ENCODE measurements at places on chromosomes 3 and 15.

DNA sequence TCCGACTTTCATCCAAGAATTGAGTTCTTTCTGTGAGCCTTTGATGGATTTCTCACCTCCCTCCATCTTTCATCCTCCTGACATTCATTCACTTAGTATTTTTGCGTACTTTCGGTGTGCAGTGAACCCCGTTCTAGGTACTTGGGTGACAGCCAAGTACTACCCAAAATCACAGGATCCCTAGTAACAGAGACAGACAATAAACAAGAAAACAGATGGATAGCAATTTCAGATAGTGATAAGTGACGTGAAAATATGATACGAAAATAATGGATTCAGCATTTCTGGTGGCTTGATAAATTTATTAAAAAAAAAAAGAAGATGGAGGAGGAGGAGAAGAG, 264 bp upstream of the CMTM6 start:
- no peak for DNase-seq

GRCh38 chr3:134535186-134535970, 49.5 kb downstream of the CEP63 start:
- DNase-seq: no peak

DNA sequence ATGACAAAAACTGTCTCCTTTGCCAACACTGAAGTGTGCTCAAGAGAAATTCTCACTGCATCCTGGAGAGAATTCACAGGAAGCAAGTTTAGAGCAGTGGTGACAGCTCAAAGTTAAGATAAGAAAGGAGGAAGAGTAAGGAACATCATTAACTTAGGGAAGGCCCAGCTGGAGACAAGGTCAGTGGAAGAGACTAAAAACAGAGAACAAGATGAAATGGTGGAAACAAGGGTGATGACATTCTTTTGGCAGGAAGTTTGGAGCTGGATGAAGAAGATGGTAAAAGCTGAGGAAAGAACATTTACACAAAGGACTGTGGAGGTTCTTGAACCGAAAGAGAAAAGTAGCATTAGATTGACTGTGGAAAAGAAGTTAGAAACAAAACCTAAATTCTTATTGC, 6.7 kb upstream of the SUCLG2 start:
- no peak for DNase-seq

DNA sequence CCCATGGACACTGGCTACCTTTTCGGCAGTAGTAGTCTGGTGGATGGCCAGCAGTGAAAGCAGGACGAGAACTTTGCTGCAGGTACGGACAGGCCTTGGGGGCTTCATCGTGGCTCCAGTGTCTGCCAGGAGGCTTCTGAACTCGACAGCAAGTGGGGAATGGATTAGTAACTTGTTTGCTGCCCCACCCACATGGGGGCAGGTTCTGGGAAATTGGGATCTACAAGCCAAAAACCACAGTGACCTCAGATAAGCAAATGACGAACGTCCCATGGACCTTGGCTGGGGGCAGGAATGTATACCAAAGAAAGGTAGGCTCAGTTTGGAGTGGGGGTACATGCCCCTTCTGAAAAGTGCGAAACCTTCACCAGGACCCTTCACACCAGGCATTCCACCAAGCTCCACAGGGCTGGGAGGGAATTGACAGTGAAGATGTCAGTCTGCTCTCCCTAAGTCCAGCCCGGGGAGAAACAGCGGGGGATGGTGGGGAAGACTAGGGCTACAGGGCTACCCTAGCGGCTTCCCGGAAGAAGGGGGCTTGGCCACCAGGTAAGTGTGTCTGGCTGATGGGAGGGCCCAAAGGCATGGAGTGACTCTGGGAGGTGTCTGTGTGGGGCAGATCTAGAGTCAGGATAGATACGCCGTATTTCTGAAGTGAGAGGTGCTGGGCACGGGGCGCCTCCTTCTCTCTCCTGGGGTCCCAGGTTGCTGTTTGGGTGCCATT, at the start of gene ITIH4:
ITIH4 (minus strand) TSS at position 138 of the 724 bp plus-strand sequence; CDS start at position 108, 30 bp downstream.
- no peak for DNase-seq

- peak; percentile 3 for DNase-seq
Observed at GRCh38 chr3:136678981-136679380, 73.2 kb downstream of the STAG1 start.

DNA sequence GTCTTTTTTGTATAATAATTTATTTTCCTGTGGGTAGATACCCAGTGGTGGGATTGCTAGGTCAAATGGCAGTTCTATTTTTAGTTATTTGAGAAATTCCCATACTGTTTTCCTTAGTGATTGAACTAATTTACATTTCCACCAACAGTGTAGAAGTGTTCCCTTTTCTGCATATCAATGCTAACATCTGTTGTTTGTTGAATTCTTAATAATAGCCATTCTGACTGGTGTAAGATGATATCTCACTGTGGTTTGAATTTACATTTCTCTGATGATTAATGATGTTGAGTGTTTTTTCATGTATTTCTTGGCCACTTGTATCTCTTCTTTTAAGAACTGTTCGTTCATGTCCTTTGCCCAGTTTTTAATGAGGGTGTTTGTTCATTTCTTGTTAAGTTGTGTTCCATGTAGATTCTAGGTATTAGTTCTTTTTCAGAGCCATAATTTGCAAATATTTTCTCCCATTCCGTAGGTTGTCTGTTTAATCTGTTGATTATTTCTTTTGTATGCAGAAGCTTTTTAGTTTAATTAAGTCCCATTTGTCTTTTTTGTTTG, 713.3 kb upstream of the EPHA6 start:
- no peak for DNase-seq

- no peak for DNase-seq
Observed at GRCh38 chr3:194573680-194574437, 59.4 kb downstream of the TMEM44 start.

DNA sequence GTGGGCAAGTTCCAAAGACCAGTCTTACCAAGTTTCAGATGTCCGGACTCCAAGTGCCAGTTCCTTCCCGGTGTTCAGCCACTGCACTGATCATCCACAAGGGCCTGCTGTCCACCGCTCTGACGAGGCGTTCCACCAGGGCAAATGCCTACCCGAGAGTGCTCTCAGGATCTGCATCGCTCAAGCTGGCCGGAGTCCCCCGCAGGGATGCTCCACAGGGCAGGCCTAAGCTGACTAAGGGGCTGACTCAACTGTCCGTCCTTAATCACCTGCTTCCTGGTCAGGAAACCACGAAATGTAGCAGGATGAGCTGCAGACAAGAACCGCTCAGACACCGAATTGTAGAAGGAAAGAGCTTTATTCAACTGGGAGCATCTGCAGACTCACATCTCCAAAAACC, 341.6 kb downstream of the KCNH8 start:
- no peak for DNase-seq

- DNase-seq: no peak
Observed at GRCh38 chr3:170267793-170268192, 45.6 kb downstream of the PRKCI start.

DNA sequence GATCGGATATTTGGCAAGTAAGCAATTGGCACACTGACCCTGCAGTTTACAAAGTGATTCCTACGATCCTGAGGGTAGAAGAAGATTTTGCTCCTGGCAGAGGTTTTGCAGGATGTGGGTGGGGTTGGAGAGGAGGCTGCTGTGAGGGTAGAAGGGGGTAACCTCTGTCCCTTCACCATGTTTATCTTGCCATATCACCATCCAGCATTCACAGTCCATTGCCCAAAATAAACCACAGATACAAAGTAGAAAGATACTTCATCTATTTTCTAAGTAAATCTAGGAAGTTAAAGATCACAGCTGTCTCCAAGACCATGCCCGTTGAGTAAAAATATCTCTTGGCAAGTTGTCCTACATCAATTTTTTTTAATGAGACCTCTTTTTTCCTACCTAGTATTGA, 51.6 kb downstream of the LIPC start:
- no peak for DNase-seq

DNA sequence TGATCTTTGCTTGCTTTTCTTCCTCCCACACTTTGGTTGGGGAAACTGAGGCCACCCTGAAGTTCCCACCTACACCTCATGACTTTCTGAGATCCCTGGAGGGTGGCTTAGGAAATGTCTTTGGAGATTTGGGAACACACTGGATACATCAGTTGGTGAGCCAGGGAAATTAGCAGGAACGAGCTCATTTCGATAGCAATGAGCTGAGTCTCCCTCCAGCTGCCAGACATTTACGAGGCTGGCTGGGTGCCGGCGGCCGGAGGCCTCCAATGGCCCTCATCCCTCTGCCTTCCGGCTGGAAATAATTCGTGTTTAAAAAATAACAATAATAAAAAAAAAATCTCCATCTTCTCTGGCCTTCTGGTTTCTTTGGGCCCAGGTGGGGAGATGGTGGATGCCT, 38.8 kb downstream of the SMAD6 start:
- DNase-seq: no peak

- peak; percentile 25 for DNase-seq
Observed at GRCh38 chr3:24387000-24387399, 107.7 kb downstream of the THRB start.

GRCh38 chr15:56243163-56244037, at the start of gene RFX7:
TSS of gene RFX7 (minus strand) at chr15:56243879. CDS start at chr15:56243285, 594 bp downstream.
- DNase-seq: peak; percentile 33

DNA sequence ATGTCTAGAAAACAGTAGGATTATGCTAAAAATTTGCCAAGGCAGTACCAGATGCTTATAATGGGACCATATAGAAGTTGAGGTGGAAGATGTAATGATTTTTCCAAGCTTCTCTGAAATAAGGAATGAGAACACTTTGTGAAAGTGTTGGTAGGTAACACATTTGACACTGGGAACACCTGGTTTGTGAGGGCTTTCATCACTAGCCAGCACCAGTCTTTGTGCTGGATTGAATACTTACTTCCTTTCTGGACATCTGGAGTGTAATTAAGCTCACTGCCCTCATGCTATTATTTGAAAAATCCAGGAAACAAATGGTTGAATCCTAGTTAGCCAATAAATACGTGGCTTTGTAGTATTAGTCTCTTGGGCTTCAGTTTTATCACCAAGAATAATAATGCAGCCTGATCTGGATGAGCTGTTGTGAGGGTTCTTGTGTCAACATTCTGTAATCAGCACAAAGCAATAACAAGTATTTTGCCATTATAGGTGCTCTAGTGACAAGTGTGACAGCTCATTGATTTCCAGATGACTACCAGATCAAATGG, 12.9 kb downstream of the CCDC80 start:
- no peak for DNase-seq

DNA sequence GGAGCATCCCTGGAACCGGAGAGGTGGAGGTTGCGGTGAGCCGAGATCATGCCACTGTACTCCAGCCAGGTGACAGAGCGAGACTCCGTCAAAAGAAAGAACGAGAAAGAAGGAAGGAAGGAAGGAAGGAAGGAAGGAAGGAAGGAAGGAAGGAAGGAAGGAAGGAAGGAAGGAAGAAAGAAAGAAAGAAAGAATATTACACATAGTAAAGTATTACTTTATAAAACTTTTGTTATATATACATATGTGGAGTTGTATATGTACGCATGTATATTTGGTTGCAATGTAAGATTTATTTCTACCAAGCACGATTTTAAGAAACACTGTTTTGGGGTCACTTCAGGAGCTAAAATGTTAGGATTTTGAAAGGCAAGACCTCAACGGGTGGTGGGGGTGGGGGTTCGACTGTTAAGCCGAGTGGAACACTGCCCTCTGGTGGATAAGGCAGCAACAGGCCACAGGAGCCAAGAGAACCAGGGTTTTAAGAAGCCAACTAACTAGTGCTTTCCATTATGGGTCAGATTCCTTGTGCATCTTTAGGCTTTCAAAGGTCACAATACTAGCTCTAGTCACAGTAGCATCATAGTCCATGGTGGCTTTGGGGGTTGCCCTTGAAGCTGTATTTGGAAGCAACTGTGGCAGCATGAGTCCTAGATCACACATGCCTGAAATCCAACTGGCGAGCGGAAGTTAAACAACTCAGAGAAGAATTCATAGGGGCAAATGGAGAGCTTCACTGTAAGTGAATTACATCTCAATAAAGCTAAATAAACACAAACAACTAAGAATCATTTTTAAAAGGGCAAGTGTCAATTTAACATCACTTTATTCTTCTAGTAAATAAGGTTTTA, 22.5 kb downstream of the GLB1 start:
- DNase-seq: no peak

GRCh38 chr3:154228561-154229216, 95.6 kb downstream of the DHX36 start:
- DNase-seq: no peak

DNA sequence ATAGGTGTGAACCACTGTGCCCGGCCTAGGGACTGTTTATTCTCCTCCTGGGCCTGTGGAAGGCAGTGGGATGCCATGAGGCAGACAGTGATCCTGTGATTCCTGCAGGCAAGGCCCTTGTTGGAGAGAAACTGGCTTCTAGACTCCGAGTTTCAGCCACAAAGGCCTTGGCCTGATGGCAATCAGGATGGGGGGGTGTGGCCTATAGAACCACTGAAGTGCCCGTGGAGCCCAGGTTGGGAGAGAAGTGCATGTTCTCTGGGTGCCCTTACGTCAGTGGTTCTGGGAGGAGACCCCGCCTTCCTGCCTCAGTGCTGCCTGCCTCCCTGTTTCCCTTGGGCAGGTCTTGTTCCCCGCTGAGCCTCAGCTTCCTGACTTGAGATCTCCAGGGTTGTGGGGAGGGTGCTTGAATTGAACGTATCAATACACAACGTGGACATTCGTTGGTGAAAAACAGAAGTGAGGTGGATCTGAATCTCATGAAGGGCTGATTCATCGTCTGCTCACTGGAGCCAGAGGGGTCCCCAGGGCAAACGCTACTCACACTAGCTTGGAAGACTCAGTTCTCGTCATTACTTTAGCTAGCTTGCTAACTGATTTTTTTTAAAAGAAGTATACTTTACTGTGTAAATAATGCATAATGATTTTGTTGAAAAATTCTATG, 31.8 kb downstream of the IRAK2 start:
- peak; percentile 50 for DNase-seq

DNA sequence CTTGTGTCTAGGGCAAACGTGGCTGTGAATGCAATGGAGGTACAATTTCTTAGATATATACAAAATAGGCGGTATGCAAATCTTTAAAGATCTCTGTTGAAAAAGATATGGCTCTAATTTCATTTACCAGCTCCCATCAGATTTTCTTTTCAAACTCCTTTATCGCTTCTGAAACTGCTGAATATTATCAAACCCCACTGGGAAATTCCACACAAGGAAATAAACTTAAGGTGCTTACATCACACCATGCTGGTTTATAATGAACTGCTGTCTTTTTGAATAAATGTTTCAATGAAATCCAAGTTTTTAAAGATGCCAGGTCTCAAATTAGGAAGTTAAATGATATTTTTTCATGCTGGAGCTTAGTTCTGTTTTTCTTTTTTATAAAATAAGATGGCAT, 102.5 kb upstream of the ICE2 start:
- DNase-seq: no peak

DNA sequence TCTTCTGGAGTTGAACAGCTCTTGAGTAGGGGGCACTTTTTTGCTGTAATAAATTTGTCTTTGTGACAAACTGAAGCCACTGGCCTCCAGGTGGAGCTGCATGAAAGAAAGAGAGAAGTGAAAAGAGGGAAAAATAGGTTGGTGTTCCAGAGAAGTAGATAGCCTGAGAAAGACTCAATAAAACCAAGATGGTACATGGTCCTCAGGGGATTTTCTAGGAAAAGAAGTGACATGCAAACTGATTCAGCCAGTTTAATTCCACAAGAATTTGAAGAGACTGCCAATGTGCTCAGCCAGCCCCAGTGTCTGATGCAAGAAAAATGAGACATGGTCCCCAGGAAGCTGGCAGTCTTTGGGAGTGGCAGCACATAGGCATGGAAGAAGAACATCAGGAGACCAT, 152.7 kb downstream of the CD47 start:
- no peak for DNase-seq

All from fibroblast of skin of left biceps (primary cell).